NK-92 treated with Interleukin-12 subunit alpha and Interleukin-12 subunit beta, amount 100 ng/mL, for 24 hours (cell line): ENCODE measurements at places on chromosomes 11 and 22.

- DNase-seq, result no peak
Observed at GRCh38 chr11:13940907-13941256, 21.6 kb upstream of the SPON1 start.

- DNase-seq, result no peak
Observed at GRCh38 chr11:116371146-116371545, 401.6 kb downstream of the BUD13 start.

- peak; percentile 74 for DNase-seq
Observed at GRCh38 chr11:117817368-117818040, 7.0 kb downstream of the FXYD2 start.

- no peak for DNase-seq
Observed at GRCh38 chr11:35424157-35424940, 5.0 kb upstream of the SLC1A2 start.

DNA sequence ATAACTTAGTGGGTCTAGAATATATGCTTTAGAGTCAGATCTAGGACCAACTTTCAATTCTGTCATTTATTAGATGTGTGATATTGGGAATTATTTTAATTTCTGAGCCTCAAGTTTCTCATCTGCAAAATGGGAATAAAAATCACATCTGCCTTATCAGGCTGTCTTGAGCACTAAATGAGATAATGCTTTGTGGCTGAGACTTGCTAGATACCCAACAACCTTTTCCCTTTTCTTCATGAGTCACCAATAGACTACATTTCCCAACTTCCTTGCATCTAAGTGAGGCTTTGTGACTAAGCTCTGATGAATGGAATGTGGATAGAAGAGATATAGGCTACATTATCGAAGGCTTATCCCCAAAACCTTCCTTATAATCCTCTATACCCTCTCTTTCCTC is 220.7 kb upstream of the SESN3 start:
- no peak for DNase-seq

- DNase-seq, result no peak
Observed at GRCh38 chr11:3356858-3357257, 22.1 kb downstream of the ZNF195 start.

- DNase-seq, result no peak
Observed at GRCh38 chr22:32042924-32043323, at the start of gene SLC5A1. Gene SLC5A1 (plus strand): TSS chr22:32043261. CDS start chr22:32043282, 21 bp downstream.

- no peak for DNase-seq
Observed at GRCh38 chr11:124656774-124657630, 16.5 kb downstream of the SIAE start.

DNA sequence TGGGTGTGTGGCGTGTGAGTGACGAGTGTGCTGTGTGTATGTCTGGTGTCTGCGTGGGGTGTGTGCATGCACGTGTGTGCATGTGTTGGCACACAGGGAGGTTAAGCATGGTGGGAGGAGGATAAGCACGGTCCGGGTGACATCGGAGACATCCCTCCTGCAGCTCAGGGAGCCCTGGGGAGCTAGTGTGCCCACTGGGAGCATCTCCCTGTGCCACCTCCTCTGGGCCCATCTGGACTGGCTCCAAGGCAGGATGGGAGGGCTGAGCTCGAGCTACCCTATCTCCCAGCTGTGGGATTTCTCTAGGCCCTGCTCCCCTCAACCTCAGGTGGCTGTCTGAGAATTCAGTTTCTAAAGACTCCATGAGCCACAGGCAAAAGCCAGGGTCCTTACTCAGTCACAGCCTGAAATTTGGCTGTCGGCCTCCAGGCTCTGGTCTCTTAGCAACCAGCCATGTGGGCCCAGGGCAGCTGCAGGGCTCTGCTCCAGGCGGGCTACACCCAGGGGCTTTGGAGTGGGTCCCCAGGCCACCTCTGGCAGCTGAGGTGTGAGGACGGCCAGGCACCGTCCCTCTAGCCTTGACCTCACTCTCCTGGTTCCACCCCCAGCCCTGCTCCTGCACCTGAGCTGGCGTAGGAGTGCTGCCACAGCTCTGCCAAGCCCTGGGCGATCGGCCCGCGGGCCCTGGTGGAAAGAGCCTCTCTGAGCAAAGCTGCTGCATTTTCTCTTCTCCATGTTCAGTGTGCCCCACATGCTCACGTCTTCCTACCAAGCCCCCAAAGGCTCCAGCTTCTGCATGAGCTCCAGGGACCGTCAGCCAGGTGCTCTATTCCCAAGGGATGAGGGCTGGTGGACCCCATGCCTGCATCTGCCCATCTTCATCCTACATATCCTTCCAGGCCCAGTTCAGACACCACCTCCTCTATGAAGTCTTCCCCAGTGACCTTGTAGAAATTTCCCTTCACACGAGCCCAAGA is 39.7 kb downstream of the RTL6 start:
- DNase-seq, result no peak

DNA sequence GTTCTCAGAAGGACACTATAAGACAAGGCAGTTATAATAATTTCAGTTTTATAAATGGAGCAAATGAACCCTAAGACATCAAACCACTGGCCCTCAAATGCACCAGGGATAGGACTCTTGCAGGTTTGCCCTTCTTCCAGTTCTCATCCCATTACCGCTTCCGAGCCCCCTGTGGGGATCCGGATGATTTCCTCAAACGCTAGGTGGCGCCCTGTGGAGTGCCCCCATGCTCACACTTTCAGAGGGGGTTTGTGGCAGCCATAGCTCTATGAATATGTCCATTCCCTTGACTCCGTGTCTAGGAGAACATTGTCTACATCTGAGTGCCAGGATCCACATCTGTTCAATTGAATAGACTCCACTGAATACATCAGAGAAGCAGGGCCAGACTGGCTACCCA is 816.3 kb downstream of the NTM start:
- no peak for DNase-seq

GRCh38 chr11:19907008-19907579 is 194.5 kb downstream of the NAV2 start:
- DNase-seq, result no peak

- no peak for DNase-seq
Observed at GRCh38 chr22:32222991-32223390, 18.1 kb upstream of the RFPL2 start.

DNA sequence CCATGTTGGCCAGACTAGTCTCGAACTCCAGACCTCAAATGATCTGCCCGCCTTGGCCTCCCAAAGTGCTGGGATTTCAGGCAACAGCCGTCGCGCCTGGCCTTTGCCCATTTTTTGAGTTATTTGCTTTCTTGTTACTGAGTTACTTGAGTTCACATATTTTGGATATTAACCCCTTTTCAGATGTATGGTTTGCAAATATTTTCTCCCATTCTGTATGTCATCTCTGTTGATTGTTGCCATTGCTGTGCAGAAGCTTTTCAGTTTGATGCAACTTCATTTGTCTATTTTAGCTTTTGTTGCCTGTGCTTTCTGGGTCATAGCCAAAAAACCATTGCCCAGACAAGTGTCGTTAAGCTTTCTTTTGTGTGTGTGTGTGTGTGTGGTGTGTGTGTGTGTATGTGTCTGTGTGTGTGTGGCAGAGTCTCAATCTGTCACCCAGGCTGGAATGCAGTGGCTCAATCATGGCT is 6.8 kb downstream of the TSGA10IP start:
- DNase-seq, result no peak

- no peak for DNase-seq
Observed at GRCh38 chr11:108838102-108838791, 173.4 kb downstream of the DDX10 start.

DNA sequence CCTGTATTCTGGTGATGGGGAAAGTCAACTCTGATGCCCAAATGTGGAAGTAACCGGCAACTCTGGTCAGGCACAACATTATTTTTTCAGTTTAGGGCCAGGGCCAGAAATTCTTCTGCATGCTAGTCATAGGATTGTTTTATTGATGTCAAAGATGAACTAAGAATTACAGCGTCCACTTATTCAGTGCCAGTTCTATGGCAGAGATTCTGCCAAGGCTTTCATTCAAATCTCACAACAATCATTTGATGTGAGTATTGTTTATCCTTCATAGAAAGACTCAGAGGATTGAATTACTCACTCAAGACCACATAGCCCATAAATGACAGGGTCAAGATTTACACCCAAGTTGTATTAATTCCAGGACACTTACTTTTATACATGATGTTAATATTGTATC is 87.7 kb downstream of the TMPRSS5 start:
- no peak for DNase-seq

DNA sequence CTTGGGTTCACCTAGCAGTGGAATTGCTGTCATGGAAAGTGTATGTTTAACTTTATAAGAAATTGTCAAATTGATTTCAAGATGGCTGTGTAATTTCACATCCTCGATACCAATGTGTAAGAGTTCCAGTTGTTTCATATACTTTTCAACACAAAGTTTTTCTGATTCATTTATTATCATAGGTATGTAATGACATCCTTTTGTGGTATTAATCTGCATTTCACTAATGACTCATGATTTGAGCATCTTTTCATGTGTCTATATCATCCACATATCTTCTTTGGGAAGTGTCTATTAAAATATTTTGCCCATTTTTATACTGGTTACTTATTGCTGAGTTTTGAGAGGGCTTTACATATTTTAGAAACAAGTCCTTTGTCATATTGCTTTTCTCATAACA is 17.0 kb upstream of the GLYATL1B start:
- DNase-seq, result no peak

DNA sequence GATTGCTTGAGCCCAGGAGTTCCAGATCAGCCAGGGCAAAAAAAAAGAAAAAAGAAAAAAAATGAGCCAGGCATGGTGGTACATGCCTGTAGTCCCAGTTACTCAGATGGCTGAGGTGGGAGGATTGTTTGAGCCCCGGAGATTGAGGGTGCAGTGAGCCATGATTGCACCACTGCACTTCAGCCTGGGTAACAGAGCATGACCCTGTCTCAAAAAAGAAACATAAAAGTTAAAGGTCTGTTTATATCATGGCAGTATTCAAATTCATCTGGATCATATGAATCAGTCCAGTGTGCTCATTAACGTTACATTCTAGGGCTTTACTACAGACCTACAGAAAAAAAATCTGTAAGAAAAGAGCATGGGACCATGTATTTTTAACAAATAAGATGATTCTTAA is 13.9 kb downstream of the HSD17B12 start:
- DNase-seq, result no peak

DNA sequence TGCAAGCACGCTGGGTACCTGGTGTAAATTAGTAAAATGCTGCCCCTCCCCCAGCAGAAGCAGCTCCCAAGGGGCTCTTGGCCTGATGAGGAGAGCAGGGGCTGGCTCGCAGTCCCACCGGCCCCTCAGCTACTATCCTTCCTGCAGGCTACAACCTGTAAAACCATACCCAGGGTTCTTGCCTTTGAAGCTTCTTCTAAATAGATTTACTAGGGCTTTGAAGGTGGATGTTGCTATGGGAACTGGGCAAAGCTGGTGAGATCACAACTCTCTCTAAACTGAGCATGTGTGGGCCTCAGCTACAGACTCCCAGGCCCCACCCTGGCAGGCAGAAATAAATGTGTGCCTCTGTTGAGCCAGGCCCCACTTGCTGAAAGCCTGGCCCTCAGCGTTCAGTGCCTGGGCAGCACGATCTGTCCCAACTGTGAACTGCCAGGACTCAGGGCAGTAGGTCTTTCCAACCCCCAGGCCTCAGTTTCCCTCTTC is 18.5 kb downstream of the CD5 start:
- DNase-seq, result no peak

GRCh38 chr22:49752598-49753091 is 75.0 kb downstream of the BRD1 start:
- DNase-seq, result no peak

DNA sequence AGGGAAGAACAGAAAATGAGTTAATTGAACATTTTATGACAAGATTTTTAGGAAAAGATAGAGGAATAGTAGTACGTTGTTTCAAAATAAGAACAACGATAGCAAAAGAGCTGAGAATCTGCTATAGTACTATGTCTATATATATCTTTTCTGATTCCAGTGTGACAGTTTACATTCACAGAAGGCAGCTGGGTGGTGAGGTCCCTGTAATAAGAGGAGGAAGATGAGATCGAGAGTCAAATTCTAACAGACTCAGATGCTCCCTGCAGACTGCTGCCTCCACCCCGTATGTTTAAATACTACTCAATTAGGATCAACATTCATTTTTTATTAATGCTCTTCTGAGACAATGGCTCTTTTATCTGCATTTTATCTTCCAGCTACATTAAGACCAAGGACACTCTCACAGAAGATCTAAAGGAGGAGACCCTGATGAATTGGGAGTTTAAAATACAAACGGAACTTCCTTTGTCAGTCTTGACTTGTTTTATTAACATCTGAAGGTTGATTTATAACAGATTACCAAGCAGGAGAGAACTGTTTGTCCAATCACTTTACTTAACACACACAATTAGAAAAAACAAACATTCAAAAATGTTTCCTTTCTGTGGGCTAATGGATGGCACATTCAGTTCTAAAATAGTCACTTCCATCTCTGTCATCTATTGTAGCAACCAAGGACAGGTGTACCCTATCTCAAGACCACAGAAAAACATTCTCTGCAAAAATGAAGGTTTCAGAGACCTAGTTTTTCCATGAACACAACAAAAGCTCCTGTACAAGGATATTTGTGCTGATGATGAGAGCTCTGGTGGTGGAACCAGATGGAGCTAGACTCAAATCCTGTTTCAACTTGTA is 240.2 kb downstream of the CADM1 start:
- no peak for DNase-seq

GRCh38 chr11:69969890-69970784 is 108.0 kb upstream of the ANO1 start:
- no peak for DNase-seq

GRCh38 chr22:21443057-21443734 is 24.0 kb upstream of the TMEM191C start:
- DNase-seq, result no peak

- DNase-seq, result no peak
Observed at GRCh38 chr11:70666311-70666710, 268.0 kb downstream of the CTTN start.

- DNase-seq, result no peak
Observed at GRCh38 chr11:69704508-69705253, 859 bp upstream of the FGF19 start.

- no peak for DNase-seq
Observed at GRCh38 chr11:17986007-17986710, 26.7 kb downstream of the SERGEF start.

- DNase-seq, result no peak
Observed at GRCh38 chr22:24325105-24325757, 54.6 kb downstream of the SPECC1L start.

DNA sequence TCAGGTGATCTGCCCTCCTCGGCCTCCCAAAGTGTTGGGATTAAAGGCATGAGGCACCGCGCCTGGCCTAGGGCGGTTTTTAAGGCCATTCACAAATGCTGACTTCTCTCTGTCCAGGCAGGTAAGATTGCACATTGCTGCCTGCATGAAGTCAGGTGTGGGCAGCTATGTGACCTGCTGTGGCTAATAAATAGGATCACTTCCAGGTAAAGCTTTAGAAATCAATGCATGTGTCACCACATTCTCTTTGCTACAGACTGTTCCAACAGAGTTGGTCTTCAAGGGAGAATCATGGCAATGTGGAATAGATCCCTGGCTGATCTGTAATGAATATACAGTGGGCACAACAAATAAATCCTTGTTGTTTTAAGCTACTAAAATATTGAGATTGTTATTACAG is 260.3 kb upstream of the PITPNB start:
- DNase-seq, result no peak

GRCh38 chr11:59207988-59208451 is 4.7 kb downstream of the MPEG1 start:
- no peak for DNase-seq

GRCh38 chr11:134355656-134356055 is 23.9 kb downstream of the GLB1L2 start:
- no peak for DNase-seq
